ENCODE measurements at places on chromosomes 3 and 15.
A peak's percentile ranks its signal among the peaks of the same experiment; 100 is the strongest.

- no peak for DNase-seq
Observed at GRCh38 chr3:136209921-136210320, 13.8 kb upstream of the MSL2 start.

- no peak for DNase-seq
Observed at GRCh38 chr3:191387441-191388077, 57.2 kb upstream of the UTS2B start.

DNA sequence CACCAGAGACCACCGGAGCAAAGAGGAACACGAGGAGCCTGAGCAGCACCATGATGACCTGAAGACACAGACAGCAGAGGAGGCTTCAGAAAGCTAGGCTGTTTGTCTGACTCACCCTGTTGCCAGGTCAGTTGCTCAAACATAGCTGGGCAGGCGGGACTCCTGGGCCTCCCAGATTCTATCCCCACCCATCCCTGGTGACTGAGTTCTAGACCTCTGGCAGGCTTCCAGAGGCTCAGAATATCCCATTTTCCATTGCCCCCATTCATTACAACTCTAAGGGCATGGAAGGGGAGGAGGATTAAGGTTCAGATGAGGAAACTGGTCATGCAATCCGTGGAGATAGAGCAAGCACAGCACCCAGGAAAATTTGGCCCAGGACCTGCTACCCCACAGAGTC is at the start of gene CDHR4:
TSS of gene CDHR4 (minus strand) at position 113 of the 400 bp plus-strand sequence. CDS start at position 52, 61 bp downstream.
- DNase-seq, result no peak

GRCh38 chr15:61753018-61753710 is 307.1 kb downstream of the VPS13C start:
- no peak for DNase-seq

DNA sequence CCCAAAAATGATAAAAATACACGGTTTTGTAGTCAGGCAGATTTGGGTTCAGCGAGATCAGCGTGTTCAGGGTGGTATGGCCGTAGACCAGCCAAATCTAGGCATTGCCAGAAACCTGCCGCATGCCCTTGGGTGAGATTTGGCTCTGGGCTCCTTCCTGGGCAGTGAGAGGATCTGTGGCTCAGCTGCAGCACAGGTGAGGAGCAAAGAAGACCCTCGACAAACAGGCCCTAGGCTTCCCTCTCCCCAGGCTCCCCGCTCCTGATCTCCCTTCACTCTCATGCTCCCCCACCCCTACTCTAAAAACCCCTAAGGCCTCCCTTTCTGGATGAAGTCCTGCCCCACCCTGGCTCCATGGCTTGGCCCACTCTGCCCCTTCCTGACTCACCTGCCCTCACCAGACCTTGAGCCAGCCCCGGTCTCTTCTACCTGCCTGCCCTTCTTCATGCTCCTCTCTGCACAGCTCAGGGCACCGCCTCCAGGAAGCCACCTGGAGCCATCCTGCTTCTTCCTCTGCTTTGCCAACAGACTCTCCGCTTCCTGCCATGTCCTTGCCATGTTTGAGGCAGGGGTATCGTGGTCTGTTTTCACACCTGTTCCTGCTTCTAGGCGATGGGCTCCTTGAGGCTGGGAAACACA is 88.1 kb downstream of the CORO2B start:
- DNase-seq, result no peak

DNA sequence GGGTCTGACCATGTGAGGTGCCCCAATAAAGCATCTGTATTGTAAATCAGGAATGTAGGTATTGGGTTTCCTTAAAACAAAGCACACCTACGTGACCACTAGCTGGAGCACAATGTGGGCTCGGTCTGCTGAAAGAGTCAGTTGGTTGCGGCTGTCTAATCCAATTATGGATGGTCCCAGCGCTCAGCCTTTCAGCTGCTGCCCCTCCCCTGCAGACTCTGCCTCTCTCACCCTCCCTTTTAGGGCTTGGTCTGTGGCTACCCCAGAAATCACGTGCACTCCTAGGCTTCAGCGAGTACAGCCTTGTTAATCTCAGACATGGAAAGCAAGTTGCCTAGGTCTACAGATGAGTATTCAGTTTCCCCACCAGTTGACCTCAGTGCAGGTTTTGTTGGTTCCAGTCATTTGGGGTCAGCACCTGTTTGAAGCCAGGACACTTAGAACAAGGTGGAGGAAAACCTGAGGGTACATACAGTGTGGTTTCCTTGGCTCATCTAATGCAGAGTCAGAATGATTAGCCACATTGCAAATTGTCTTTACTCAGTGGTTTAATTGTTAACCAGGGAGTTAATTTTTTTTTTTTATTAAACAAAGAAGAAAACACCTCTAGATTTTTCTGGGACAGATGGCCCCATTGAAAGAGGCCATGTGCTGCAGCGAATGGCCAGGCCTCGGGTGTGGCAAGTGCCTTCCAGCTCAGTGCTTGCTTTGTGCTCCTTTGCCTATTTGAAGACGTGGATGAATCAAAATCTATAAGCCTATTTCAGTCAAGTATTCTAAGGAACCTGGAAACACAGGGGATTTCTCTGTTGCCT is 137.7 kb downstream of the IGF1R start:
- no peak for DNase-seq

- no peak for DNase-seq
Observed at GRCh38 chr3:39086144-39086543, 21.3 kb downstream of the GORASP1 start.

DNA sequence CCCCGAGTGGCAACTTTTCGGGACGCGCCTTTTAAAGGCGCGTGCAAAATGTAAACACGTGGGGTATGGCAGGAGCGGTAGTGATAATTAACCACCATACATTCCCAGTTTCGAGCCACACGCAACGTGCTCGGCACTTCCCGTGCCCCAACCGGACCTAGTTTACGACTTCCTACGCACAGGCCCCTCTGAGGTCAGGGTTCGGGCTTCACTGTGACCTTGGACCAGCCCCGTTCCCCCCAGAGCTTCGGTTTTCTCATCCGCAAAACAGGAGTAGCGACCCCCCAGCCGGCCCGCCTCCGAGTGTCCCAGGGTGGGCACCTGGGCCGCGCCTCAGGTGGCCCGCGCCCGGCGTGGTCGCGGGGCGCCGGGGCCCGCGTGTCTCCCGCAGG is 451 bp downstream of the CHCHD4 start:
- DNase-seq, result no peak

- DNase-seq, result no peak
Observed at GRCh38 chr3:134910026-134910425, 115.0 kb downstream of the EPHB1 start.

GRCh38 chr3:8990266-8991215 is 27.3 kb upstream of the RAD18 start:
- DNase-seq, result peak; percentile 55

GRCh38 chr3:41120460-41120859 is 78.8 kb upstream of the CTNNB1 start:
- DNase-seq, result no peak

DNA sequence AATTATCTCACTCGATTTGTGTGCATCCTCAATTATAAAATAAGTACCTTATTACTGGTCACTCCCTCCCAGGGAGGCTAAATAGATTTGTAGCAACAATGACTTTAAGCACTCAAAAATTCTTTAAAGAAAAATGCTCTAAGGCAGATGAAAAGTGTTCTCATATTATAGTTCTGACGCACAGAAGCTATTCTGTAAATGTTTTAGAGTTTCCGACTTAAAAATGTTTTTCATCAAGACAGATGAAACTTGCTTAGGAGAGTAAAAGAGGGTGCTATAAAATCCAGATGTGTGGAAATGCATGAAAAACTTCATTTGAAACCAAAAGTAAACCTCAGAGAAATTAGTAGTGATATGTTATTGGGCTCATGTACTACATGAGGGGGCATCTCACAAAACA is 398.4 kb upstream of the KCNMB2 start:
- DNase-seq, result no peak

DNA sequence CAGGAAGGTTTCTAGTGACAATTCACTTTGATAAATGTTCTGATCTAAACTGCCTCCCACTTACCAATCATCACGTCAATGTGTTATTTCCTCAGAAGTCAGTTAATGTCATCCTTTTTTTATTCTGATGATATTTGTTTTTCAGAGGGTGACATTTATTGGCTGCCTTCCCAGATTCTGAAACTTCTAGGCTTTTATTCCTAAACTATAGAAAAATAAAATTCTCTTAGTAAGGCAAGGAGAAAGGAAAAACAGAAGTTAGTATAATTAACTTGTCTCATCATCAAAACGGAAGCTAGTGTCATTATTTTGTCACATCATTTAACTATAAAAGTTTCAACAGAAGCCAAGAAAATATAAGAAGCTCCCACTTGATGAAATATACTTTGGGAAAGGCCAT is 100.0 kb upstream of the C3orf80 start:
- DNase-seq, result no peak

- no peak for DNase-seq
Observed at GRCh38 chr3:64456674-64457073, 231.1 kb downstream of the ADAMTS9 start.

- DNase-seq, result no peak
Observed at GRCh38 chr3:192372616-192373015, 354.7 kb downstream of the FGF12 start.

GRCh38 chr3:189698811-189699210 is 67.6 kb downstream of the TP63 start:
- DNase-seq, result no peak

DNA sequence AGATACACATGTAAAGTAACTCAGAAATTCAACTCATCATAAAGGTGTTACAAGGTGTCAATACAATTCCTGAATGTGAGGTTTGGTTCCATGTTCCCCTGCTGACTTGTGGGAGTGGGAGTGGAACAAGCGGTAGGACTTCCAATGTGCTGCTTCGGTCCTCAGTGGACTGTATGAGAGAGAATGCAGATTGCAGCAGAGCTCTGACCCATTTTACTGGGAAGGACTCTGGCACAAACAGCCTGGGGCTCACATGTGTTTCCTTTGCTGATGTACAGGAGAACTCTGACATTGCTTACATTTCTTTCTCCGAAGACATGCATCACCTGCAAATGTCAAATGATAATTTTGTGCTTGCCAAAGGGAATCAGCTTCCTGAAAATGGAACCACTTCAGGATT is 111.5 kb downstream of the UNC13C start:
- DNase-seq, result no peak

DNA sequence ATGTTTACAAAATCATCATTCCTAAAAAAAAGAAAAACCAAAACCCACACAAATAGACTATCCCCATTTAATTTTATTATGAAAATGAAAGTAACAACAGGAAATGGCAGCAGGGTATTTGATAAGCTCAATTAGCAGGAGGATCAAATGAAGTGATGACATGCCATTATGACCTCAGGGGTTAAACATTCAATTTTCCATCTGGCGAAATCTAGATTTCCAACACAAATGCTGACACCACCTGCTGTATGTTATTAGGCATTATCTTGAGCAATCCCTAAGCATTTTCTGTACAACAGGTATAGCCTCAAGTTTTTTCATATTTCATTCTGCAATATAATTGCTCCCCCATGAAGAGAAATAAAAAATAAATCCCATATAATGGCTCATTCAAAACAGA is 57.1 kb downstream of the SHQ1 start:
- no peak for DNase-seq

DNA sequence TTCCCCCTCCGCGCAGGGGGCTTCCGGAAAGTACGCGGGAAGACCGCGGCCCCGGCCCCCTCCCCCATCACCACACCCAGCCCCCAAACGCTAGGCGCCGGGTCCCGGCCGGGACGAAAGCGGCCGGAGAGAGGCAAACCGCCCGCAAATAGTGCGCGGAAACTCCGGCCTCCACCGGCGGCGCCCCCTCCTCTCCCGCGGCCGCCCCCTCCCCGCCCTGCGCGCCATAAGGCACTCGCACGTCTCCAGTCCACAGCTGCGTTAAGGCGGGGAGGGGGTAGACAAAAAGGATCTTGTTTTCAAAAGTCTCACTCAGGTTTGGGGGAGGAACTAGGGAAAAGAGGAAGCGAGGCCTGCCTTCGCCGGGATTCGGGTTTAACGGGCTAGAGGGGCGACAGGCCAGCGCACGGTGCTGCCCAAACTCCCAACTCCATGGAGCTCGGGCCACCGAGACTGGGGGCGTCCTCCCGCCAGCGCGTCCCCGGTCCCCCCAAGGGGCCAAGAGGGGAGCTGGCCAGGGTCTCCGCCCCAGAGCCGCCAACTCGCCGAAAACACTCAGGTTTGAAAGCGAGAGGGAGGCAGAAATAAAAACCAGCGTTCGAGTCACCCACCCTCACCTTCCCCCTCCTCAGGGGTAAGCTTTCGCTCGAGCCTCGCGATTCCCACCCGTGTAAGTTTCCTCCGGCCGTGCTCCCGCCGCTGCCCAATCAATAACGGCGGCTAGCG is 1.8 kb downstream of the ANP32A start:
- peak; percentile 51 for DNase-seq

DNA sequence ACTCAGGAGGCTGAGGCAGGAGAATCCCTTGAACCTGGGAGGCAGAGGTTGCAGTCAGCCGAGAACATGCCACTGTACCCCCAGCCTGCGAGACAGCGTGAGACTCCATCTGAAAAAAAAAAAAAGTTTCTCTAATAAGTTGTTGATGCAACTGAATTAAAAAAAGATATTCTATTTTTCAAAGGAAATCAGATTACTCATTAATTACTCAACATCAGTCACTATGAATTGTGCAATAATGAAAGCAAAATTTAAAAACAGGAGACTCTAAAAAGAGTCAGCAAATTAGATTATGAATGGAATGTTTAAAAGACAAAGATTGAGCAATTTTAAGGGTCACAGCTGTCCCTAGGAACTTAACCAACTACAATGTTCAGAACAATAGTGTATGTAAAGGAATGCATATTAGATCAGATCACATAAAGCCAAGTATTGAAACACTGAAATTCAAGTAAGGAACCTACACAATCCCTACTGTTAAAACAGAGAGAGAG is 60.2 kb upstream of the SLC4A7 start:
- no peak for DNase-seq

- DNase-seq, result no peak
Observed at GRCh38 chr3:160671231-160671630, 5.7 kb upstream of the ARL14 start.

GRCh38 chr15:99704444-99704838 is 28.8 kb downstream of the LYSMD4 start:
- DNase-seq, result peak; percentile 81

GRCh38 chr3:66149269-66149668 is 71.5 kb upstream of the SLC25A26 start:
- DNase-seq, result no peak

GRCh38 chr3:58192069-58192468 is 18.7 kb downstream of the DNASE1L3 start:
- DNase-seq, result no peak

- DNase-seq, result no peak
Observed at GRCh38 chr3:59866076-59866475, 816.3 kb upstream of the CFAP20DC start.

DNA sequence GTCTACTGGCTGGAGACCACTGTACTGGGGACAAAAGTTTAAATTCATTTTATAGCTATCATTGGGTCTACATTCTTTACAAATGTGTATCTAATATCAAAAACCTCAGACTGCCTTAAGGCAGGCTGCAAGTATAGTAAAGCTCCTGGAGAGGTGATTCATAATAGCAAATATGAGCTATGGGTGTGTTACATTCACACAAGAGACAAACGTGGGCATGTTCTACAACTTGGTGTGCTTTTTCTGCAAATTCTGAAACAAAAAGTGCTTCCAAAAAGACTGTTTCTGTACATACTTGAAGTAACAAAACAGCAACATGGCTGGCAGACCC is 1101.4 kb downstream of the ROBO1 start:
- DNase-seq, result no peak

Data from right lung (tissue), 10 donors.